ENCODE measurements at places on chromosomes 16 and 17. TPM values are rescaled to one million over a fixed set of nuclear protein-coding genes. Genes with fewer than 3 reads are reported as not detected.

- peak; percentile 82 for DNase-seq
These were observed 487 bp downstream of the CREBBP start for GRCh38 chr16:3879887-3880564.

DNA sequence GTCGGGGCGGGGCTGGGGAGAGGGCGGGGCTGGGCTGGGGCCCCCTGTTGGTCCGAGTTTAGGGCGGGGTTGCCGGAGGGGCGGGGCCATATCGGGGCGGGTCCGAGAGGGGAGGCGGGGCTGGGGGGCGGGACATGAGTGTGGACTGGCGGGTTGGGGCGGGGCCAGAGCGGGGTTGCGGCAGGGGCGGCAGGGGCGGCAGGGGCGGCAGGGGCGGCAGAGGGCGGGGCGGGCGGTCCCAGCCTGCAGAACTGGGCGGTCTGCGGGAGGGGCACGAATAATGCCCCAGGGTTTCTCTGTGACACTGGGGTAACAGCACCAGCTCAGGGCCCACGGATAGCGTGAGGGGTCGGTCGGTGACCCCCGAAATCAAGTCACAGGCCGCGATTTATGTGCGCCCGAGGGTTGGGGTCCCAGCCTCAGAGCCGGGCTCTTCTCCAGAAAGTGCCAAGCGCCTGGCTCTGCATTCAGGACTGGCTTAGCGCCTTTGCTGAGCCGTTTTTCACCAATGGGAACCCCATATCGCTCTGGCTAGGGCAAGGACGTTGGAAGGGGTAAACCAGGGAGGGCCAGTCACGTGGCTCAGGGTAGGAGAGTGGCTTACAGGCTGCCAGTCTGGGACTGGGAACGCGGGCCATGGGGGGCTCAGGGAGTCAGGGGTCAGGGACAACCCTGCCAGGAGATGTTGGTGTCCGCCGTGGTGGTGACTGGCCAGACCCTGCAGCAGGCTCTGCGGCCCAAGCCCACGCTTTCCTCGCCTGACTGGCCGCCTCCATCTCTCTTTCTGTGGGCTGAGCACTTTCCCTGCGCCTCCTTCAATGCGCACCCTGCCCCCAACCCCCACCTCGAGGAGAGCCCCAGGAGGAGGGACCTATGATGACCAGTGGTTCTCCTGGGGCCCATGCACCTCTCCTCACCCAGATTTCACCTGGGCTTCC, 1.2 kb upstream of the METTL26 start:
- DNase-seq: peak; percentile 93

The HCRT gene
- not detected for total RNA-seq

The ATP2A1 gene
- 4.5 TPM for total RNA-seq

The NPIPA5 gene
- total RNA-seq: 1.2 TPM

The CALB2 gene
- total RNA-seq: 0.39 TPM

The TNFRSF13B gene
- not detected for total RNA-seq
